ENCODE measurements at places on chromosomes 16 and 17.

- DNase-seq: no peak
These were observed 58.3 kb downstream of the DUSP14 start for GRCh38 chr17:37547986-37548385.

GRCh38 chr17:17710728-17711541, 29.7 kb downstream of the RAI1 start:
- DNase-seq: no peak

GRCh38 chr17:19303367-19303776, 59.2 kb downstream of the B9D1 start:
- no peak for DNase-seq

GRCh38 chr17:2881295-2881694, 85.1 kb downstream of the RAP1GAP2 start:
- no peak for DNase-seq

DNA sequence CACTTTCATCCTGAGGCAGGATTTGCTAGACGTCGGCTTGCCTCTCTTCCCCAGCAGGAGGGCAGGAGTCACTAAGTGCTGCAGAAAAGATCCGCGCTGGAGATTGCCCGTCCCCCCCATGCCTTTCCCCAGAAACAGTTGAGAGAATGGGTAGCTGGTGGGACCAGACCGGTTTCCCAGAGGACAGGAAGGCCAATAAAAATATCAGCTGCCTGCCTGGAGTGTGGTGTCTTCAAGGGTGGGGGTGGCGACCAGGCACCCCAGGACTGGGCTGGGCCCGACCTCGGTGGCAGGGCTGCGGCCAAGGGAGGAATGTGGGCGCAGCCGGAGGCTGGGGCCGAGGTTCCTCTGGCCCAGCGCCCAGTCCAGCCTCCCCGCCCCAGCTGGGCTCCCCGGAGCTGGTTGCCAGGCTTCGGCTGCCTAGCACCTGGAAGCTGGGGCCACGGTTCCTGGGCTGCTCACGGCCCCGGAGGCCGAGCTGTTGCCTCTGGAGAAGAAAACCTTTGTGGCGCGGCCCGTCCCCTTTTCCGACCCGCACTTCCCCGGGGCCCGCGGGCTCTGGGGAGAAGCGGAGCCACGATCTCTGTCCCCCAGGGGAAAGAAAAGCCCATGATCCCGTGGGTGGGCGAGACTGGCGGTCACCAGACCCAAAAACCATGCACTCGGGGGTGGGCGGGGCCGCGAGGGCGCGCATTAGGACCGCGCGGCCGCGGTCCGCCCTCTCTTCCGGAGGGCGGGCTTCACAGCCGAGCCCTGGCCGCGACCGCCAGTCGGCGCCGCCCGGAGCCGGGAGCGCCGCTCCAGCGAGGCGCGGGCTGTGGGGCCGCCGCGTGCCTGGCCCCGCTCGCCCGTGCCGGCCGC, at the start of gene TRAF4:
TRAF4 (plus strand) TSS at position 769 of the 861 bp plus-strand sequence. CDS start 102 bp downstream, outside the sequence.
- peak; percentile 44 for DNase-seq

- no peak for DNase-seq
These were observed 53.9 kb upstream of the TOB1 start for GRCh38 chr17:50920041-50920410.

- DNase-seq: no peak
These were observed 38.3 kb upstream of the AKAP1 start for GRCh38 chr17:57046749-57047148.

DNA sequence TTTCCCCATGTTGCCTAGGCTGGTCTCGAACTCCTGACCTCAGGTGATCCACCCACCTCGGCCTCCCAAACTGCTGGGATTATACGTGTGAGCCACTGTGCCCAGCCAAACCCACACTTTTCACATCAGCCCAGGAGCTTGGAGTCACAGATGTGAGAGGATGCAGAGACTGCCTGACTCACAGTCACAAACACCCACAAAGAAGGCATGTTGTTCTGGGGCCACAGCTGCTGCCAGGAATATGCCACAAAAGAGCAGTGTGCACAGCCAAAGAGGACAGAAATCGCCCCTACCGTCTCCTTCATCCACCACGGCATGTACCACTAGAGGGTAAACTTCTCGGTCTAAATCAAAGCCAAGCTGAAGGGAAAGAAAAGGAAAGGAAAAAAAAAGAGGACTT, 25.1 kb upstream of the FOXJ1 start:
- DNase-seq: no peak

DNA sequence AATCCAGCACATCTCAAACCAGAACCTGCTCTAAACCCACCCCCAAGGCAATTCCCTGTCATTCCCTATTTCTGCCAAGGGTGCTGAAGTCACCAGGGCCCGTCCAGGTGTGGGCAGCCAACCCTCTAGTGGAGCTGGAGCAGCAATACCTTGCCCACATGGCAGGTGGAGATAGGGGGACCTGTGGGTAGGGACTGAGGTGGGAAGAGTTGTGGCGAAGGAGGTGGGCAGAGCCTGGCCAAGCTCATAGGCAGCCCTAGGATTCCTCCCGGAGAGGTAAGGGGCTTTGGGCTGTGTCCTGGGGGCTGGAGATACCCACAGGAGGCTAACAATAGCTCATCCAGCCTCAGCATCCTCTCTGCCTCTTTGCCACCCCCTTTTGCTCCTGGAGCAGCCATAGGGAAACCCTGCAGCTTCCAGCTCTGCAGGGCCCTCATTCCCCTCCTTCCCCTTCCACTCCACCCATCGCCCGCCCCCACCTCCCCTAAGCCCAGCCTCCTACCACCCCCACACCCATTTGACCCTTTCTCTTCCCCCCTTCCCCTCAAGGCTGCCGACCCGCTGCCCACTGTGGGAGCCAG, 30.4 kb upstream of the CRHR1 start:
- no peak for DNase-seq

- DNase-seq: no peak
These were observed 9.2 kb downstream of the SP2 start for GRCh38 chr17:47905221-47905733.

GRCh38 chr16:12535535-12536411, 267.9 kb downstream of the CPPED1 start:
- DNase-seq: no peak

GRCh38 chr16:12703935-12704334, 99.8 kb downstream of the CPPED1 start:
- no peak for DNase-seq

DNA sequence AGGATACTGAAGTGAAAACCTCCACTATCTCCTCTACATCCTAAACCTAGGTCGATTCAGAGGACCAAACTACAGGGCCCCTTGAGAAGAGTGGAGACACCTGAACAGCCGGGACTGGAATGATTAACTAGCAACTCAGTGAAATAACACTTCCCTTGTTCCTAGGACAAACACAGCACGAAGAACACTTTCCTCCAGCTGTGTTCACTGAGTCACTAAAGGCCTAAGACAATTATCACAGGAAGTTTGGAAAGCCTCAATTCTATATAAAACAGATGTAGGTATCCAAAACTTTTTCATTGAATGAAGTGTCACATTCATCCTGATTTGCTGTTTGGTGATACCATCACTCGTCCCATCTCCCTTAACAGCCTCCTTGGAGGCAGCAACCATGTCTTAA, 15.5 kb upstream of the CUEDC1 start:
- DNase-seq: no peak

DNA sequence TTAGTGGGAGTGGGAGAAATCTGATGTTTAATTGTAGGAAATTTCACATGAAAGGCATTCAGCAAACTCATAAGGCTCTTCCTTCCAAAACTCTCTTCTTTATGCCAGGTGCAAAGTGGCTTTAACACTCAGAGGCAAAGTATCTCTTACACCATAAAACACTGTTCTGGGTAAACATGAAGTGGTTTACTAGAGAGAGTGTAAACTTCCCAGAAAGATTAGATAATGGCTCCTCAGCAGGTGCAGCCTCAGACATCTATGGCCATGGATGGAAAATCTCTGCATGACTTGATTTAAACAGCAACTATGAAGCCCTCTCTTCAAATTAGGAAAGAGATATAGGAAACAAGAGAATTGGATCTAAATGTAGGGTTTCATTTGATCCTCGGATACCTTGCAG, 583.1 kb upstream of the SALL1 start:
- DNase-seq: no peak

GRCh38 chr17:78745407-78746088, 36.5 kb downstream of the CYTH1 start:
- no peak for DNase-seq

GRCh38 chr16:89827383-89828198, 684 bp upstream of the SPIRE2 start:
- DNase-seq: no peak

DNA sequence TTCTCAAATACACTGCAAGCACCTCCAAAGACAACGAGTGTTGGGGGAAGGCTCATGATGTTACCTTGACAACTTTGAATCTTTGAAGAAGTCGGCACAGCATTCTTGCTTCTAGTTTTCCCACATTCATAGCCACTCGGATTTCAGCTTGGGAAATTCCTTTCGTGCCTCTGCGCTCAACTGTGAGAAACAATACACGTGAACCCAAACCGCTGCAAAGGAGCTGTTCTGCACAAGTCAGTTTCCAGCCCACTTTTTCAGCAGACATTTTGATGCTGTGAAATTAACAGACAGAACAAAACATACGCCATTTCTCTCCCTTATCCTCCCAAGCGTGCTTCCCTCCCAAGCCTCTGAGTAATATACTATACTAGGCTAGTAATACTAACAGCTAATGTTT, 41.2 kb downstream of the GTF3C1 start:
- no peak for DNase-seq

GRCh38 chr16:4865231-4865860, 18.1 kb downstream of the UBN1 start:
- DNase-seq: no peak

- no peak for DNase-seq
These were observed 16.9 kb downstream of the ETV4 start for GRCh38 chr17:43528988-43529814.

DNA sequence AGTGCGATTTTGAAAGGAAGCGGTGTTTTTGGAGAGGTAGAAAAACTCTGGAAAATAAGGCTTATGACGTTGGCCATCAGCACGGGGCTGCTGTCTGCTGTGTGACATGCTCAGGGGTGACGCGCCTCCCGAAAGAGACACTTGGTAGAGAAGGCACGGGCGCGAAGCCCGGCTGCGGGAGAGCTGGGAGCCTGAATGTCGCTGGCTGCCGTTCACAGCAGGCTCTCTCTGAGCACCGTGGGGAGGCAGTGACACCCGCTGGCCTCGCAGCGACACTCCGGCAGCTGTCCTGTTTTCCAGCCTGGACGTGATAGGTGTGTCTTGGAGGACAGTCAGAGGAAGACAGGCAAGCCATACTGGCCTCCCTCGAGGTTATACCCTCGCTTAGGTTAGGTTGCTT, 759.1 kb upstream of the RBFOX1 start:
- DNase-seq: no peak

GRCh38 chr16:946048-946395, 24.8 kb downstream of the LMF1 start:
- DNase-seq: no peak

DNA sequence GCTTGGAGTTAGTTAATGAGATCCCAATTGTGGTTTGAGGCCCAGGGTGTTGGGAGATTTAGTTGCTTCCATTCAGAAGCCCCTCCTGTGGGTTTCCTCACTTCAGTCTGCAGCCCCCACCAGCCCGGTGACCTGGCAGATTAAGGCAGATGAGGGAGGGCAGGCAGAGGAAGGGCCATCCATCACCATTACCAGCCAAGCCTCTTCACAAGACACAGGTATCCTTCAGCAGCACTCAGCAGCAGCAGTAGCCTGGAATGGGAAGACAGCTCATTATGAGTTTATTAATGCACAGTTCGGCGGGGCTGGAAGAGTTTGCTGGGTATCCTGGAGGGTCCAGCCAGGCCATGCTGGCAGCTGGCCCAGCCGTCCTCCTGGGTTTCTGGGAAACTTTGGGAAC, 90.0 kb upstream of the GPRC5B start:
- DNase-seq: no peak

DNA sequence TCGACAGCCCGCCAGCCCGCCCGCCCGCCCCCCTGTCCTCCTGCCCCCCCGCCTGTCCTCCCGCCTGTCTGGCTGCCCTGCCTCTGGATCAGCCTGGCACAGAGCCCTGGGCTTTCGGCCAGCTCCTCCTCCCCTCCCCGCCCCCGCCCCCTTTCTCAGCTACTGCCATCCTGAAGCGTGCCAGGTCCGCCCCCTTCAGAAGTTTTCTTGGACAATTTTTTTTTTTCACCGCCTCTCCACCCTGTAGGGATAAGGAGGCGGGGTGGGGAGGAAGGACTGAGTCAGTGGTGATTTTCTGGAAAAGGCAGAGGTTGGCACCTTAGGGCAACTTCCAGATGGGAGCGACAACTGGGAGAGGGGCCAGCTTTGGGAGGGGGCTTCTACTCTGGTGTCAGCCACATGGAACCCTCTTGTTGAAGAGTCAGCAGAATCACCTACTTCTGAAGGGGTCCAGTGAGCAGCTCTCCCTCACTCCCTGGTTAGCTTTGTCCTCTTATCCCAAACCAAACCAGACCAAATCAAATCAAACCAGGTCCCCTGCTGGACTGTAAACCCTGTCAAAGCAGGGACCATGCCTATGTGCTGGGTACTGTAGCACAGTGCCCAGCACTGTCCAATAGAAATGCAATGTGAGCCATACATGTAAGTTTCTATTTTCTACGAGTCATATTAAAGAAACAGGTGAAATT, 19.7 kb downstream of the IGF2BP1 start:
- DNase-seq: no peak

DNA sequence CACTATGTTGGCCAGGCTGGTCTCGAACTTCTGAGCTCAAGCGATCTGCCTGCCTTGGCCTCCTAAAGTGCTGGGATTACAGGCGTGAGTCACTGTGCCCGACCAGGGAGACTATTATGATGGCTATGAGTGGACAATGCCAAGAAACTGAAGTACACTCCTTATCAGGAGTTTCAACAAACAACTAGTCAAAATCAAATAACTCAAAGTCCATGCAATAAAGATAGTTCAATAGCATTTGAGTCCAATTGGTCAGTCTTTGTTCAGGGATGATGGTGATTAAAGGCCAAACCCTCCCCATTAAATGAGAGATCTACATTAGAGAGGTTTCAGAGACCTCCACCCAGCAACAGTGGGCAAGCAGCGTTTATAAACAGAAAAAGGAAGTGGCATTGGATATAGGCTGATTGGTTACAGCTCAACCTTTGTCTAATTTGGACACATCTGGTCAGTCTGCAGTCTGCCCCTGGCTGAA, 8.0 kb downstream of the CHST5 start:
- no peak for DNase-seq

DNA sequence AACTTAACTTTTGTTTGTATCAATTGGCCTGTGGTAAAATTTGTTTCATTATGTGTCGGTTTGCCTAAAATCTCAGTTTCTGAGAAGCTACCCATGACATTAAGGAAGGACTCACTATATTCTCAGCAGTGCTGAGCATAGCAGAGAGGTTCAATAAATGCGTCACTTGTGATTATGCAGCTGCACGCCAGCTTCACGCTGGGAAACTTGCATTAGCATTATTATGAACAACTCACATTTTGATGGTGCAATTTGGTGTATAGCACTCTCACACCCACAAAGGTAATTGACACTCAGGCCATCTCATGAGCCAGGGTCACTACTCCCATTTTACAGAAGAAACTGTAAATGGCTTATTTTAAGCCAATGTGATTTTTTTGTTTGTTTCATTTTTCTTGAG, 80.6 kb upstream of the SALL1 start:
- no peak for DNase-seq

DNA sequence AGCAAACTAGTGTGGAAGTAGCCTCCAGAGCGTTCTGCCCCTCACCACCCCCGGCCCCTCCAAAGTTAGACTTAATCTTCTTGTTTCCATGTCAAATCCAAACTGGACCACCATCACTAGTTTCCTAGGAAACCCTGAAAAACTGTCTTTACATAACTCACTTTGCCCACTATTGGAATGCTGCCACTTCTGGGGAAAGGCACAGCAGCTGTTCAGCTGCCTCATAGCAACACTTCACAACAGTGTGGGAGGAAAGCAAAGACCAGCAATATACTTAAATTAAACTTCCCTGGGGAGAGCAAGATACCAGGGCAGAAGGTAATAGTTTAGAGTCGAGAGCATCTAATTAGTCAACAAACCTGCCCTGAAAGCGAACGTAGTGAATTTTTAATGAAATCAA, 452.2 kb downstream of the KCNJ2 start:
- no peak for DNase-seq

All from stimulated activated CD8-positive, alpha-beta memory T cell treated with anti-CD3 and anti-CD28 coated beads, Interleukin-2, amount 100 ng/mL, for 1 hour (primary cell).